ENCODE measurements at places on chromosomes 13 and 19. TPM values are rescaled to one million over a fixed set of nuclear protein-coding genes. Genes with fewer than 3 reads are reported as not detected.

DNA sequence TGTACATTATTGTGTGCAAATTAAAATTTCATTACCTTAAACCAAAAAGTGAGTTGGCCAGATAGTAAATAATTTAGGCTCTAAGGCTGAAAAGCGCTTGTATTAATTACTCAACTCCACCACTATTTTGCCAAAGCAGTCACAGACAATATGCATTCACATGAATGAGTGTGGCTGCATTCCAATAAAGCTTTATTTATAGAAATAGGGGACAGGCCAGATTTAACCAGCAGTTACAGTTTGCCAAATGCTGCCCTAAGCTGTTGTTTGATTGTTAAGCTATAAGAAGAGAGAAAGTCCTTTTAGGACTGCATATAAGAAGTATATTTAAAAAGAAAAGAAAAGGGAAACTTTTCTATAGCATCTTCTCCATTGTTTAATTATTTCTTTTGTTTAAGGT lies 342.6 kb downstream of the ITGBL1 start:
- no peak for DNase-seq

ZNF99 gene
- not detected for total RNA-seq

TNFSF13B gene
- 2.6 TPM for total RNA-seq

DNA sequence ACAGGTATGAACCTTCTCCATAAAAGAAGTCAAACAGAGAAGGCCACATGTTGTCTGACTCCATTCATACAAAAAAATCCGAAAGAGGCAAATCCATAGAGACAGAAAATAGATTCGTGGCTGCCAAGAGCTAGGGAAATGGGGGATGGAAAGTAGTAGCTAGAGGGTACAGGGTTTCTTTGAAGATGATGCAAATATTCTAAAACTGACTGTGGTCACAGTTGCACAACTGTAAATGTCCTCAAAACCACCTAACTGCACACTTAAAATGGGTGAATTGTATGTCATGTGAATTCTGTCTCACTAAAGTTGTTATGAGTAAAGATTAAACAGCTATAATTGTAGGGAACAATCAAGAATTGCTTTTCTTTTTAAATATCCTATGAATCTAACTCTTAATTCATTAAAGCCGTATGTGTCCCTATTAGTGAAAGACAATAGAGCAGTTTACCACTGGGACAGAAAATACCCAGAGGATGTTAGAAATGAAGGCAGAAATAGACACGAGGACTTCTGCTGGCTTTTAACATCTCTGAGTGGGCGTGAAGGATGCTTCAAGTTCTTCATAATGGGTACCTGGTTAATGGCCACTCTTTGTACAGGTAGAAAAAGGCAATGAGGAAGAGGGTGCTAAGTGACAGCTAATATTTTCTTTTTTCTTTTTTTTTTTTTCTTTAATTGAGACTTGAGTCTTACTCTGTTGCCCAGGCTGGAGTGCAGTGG lies 21.2 kb downstream of the INSR start:
- no peak for DNase-seq

TNNT1 gene
- total RNA-seq = under 0.01 TPM

ICAM5 gene
- total RNA-seq = 5.5 TPM

TINCR gene
- total RNA-seq = not detected

ADAT3 gene
- total RNA-seq = 3.9 TPM

All from fibroblast of villous mesenchyme (primary cell).